ENCODE measurements at places on chromosomes 12 and 14.

DNA sequence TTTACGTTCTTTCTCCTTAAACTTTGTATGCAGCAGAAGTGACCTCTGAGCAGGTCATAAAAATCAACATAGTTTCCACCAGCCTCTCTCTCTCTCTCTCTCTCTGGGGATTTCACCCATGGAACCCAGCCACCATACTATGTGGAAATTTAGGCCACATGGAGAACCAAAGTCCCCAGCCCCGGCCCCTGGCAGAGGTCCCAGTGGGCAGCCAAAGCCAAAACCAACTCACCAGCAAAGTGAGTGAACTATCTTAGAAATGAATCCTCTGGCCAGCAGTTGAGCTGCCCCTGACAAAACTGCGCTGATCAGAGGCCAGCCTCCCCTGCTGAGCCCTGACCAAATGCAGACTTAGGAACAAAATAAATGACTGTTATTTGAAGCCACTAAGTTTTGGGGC, 9.2 kb downstream of the DUSP6 start:
- no peak for DNase-seq

- no peak for DNase-seq
These were observed 11.5 kb upstream of the C14orf93 start for GRCh38 chr14:23021434-23021833.

DNA sequence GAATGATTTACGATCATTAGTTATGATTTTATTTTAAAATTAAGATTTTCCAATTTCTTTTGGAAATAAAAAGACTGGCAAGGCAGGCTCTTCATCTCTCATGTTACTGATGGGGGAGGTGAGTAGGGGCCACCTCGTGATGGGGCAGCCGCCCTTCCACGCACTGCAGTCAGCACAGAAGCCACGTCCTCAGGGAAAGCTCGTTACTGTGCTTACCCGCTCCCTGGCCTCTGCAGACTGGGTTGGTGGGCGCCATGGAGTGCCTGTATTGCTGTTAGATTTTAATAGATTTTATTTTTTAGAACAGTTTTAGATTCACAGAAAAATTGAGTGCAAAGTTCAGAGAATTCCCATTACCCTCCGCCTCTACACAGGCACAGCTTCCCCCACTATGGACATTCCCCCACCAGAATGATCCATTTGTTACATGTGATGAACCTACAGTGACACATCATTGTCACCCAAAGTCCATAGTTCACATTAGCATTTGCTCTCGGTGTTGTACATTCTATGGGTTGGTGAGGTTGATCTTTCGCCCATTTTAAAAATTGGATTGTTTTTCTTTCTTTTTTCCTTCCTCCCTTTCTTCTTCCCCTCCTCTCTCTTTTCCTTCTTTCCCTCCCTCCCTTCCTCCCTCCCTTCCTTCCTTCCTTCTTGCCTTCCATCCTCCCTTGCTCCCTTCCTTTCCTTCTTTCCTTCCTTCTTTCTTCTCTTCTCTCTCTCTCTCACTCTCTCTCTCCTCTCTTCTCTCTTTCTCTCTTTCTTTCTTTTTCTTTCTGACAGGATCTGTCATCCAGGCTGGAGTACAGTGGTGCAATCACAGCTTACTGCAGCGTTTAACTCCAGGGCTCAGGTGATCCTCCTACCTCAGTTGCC, 30.7 kb downstream of the ADGRD1 start:
- no peak for DNase-seq

- no peak for DNase-seq
These were observed 36.3 kb downstream of the PPP2R5C start for GRCh38 chr14:101797856-101798255.

GRCh38 chr12:70482764-70483163, 116.7 kb downstream of the KCNMB4 start:
- DNase-seq: no peak

DNA sequence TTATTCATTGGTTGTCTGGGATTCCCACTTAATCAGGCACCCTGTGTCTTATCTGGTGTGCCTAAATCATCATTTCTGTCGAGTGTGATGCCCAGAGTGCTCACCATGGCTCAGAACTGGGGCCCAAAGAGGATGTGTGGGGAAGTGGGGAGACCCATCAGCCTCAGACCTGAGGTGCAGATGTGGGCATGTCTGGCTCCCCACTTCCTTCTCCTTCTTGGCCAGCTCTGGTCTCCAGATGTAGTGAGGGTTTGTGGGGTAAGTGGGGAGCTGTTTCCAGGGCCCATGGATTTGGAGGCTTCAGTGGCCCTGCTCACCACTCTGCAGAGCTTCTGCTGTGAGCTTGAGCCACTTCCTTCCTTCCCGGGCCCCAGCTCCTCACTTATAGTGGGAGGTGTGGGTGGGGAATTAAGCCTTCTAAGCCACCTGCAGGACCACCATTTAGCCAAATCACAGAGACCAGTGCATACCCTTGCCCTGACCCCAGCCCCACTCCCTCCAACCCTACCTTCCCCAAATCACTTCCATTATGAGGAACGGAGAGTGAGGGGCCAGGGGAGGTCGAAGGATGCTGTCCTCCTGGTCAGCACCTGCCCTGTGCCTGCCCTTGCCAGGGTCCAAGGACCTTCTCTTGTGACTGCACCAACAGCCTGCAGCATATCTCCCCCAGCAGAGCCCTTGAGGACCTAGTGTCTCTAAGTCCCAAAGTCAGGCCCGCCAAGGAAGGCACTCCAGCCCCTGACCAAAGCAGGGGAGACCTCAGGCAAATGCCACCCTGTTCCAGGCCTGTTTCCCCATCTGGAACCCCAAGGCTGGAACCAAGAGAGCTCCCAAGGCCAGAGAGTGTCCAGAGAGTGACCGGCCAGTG, 278.2 kb upstream of the RTL1 start:
- no peak for DNase-seq

DNA sequence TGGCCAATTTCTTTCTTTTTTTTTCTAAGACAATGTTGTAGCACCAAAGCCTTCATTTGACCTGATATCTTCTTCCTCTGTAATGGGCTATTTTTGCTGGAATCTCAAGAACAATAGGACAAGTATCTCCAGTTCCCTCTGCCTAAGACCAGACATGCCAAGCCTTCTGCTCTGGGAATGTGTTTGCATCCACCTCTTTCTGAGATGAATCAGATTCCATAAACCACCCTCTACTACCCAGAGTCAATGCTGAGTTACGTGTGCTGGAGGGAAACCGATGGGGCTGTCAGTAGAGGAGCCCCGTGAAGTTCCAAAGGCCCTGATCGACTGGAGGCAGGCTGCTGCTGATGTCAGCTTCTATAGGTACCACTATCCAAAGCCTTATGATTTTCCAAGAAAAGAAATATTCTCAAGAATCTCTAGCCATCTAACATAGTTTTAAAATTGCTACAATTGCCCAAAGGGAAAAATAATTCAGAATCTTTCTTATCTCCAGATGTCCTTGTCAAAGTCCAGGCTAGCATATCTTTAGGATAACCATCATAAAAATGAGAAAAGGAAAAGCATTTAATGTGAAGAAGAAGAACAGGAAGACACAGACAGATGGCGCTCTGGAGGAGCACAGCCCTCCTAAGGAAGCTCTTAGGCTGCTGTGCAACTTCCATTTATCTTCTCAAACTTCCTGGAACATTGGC, 101.9 kb downstream of the SLC8A3 start:
- peak; percentile 40 for DNase-seq

GRCh38 chr12:28893856-28894255, 255.2 kb upstream of the FAR2 start:
- DNase-seq: no peak

DNA sequence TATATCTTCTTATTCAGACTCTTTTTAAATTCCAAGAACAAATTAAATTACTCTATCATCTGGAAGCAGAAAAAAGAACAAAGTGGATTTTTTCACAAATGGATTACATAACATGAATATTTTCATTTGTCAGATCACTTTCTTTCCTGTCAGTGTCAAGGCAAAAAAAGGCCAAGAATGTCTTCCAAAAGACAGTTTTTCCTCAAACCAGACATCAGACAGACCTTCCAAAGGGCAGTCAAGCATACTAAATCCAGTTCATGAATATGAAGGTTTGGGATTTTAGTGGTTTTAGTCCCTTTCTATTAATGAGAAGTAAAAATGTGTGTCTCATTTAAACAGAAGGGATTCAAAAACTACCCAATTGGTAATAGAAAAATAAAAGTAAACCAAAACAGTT, 336.0 kb downstream of the CEP128 start:
- DNase-seq: no peak

- DNase-seq: no peak
These were observed 187.3 kb downstream of the CAND1 start for GRCh38 chr12:67456431-67456901.

- DNase-seq: peak; percentile 61
These were observed 902 bp downstream of the ABCD2 start for GRCh38 chr12:39618701-39619100.

- DNase-seq: no peak
These were observed 12.1 kb downstream of the ETV6 start for GRCh38 chr12:11661491-11662089.

DNA sequence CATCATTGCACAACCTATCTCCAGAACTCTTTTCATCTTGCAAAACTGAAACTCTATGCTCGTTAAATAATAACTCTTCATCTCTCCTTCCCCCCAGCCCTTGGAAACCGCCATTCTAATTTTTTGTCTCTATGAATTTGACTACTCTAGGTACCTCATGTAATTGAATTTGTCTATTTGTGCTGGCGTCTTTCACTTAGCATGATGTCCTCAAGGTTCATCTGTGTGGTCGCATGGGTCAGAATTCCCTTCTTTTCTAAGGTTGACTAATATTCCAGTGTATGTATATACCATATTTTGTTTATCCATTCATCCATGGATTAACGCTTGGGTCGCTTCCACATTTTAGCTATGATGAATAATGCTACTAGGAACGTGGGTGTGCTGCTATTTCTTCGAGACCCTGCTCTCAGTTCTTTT, 80.1 kb downstream of the PLXNC1 start:
- DNase-seq: no peak

GRCh38 chr12:125619723-125620122, 554.5 kb downstream of the AACS start:
- no peak for DNase-seq

- no peak for DNase-seq
These were observed 2.9 kb upstream of the CLBA1 start for GRCh38 chr14:104982548-104983230.

GRCh38 chr14:101065696-101066694, 162.5 kb upstream of the RTL1 start:
- no peak for DNase-seq

- DNase-seq: no peak
These were observed 4.8 kb downstream of the SCNN1A start for GRCh38 chr12:6370576-6370935.

DNA sequence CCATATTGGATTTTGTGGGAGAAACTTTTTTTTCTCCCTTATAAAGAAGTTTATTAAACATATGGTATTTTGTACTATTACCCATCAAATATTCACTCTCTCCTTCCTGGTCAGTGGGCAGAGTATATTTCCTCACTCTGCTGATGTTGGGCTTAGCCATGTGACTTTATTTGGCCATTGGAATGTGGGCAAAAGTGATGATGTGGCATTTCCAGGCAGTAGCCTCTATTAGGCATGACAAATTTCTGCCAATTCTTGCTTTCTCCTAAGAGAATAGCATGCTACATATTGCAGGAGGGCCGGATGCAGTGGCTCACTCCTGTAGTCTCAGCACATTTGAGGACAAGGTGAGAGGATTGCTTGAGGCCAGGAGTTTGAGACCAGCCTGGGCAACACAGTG, 24.4 kb upstream of the WSCD2 start:
- no peak for DNase-seq

- no peak for DNase-seq
These were observed 121.2 kb downstream of the METTL25 start for GRCh38 chr12:82479511-82479910.

DNA sequence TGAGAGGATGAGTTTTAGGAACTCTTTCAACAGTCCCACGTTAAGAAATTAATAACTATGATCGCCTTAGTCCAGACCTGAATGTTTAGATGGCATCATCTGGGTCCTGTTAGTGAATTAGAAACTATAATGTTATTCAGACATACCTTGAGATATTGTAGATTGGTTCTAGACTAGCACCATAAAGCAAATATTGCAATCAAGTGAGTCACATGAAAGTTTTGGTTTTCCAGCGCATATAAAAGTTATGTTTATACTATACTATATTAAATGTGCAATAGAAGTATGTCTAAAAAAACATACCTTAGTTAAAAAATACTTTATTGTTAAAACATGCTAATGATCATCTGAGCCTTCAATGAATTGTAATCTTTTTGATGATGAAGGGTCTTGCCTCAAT, 106.6 kb upstream of the ATP2B1 start:
- DNase-seq: no peak

GRCh38 chr12:132143336-132144071, 615 bp downstream of the DDX51 start:
- no peak for DNase-seq

DNA sequence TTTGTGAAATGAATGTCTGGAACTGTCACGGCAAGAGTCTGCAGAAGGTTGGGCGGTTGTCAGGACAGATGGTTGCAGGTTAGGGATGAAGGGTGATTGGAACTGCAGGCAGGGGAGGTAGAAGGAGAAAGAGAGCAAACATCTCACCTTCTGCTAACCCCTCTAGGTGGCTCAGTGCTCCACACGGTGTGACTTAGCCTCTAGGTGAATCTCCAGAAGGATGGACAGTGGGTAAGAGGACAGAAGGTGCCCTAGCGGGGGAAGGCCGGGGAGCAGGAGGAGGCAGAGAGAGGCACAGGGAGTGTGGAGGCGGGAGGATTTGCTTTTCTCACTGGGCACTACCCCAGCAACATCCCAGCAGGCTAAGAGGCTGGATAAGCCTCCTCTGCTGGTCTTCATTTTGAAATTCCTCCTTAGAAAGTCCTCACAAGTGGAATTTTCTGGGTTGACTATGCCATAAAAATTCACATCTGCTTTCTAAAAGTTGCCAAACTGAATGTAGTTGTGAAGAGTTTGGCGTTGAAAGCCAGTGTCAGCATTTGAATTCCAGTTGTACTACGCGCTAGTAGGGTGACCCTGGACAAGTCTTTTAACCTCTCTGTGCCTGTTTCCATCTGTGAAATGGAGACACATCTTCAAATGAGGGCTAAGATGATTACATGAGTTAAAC, 10.7 kb upstream of the GPR68 start:
- DNase-seq: peak; percentile 79

DNA sequence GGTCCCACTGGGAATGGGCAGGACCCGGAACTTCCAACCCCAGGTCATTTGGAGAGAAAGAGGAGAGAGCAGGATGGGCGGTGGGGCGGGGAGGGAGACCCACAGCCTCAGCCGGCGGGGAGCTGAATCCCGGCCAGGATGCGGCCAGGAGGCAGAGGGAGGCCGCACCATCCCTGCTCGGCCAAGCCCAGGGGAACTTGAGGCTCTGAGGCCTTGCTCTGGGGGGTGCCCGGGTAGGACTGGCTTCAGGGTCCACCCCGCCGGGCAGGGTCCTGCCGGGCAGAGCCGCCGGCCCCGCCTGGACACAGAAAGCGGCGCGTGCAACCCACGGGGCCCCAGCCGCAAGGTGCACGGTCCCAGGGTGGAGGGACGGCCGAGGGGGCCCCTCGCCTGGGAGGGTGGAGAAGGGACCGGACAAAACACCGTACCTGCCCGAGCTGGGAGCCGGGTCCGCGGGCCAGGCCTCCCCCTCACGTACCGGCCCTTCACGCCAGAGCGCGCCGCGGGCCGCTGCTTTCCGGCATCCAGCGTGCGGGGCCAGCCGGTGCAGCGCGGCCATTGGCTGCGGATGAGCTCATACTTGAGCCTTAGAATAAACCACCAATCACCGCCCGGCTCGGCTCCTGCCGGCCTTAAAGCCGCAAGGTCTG, at the start of gene RPS6KL1:
RPS6KL1 (minus strand) TSS at position 509 of the 650 bp plus-strand sequence. CDS start 1,719 bp downstream, outside the sequence.
- peak; percentile 95 for DNase-seq

GRCh38 chr12:104480012-104480411, 23.3 kb downstream of the CHST11 start:
- no peak for DNase-seq

GRCh38 chr12:50246873-50247612, 36.3 kb downstream of the LIMA1 start:
- DNase-seq: peak; percentile 97

All from cerebellar cortex (tissue), 1 donor.